T-helper 1 cell (primary cell): ENCODE measurements at places on chromosomes 4 and X.

GRCh38 chrX:150370589-150371312 is 7.6 kb downstream of the MAMLD1 start:
- DNase-seq, result no peak

- no peak for DNase-seq
These were observed 44.8 kb upstream of the FAM156A start for GRCh38 chrX:53003111-53003510.

DNA sequence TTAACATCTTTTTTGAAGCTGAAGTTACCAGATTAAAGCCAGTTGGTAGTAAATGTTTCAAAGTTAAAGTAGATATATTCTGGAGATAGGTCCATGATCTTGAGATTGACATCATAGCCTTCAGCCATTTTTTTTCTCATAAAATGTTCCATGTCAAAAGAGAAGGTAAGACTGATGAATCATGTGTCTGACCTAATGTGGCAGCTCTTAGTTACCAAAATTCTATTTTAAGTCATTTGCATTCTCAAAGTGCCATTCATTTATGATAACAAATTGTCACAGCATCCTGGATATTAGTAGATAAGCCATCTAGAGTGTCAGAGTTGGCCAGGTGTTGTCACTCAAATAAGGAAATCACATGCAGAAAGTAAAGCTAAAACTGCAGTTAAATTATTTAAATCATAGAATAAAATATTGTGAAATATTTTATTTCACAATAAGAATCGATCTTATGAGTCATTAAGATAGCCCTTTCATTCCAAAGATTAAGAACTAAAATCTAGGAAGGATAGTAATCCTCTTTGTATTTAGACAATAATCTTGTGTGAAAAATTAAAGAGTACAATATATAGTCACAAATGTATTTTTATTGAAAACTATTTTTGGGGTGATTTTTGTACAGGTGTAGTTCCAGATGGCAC is 65.7 kb upstream of the ADAD1 start:
- no peak for DNase-seq

DNA sequence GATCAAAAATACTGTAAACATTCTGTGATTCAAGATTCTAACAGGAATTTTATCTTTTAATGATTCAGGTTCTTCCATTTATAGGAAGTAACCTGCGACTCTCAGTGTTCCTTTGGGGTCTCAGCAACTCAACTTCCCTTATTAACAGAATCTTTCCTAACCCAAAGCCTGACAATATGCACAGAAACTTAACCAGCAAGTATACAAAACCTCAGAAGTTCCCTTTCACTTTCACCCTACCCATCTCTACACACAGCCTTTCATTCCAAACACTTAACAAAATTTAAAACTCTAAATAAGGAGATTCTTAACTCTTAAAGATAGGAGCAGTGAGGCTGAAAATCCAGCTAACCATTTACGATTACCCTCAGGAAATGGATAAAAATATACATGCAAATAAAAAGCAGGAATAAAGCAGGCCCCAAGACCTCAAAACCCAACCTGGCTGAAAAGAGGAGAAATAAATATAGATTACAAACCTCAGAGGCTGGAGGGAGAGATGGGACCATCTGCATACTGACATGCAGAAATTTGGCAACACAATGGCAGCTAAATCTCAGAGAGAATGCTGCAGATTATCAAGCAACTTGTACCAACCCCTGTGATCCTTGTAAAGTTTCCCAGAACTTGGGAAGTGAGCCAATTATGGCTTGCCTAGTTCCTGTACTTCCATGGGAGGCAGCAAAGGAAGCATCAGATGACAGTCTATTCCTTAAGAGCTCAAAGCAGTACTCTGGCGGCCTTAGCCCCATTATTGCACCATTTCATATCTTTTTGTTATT is 101.0 kb downstream of the ATP11C start:
- no peak for DNase-seq

DNA sequence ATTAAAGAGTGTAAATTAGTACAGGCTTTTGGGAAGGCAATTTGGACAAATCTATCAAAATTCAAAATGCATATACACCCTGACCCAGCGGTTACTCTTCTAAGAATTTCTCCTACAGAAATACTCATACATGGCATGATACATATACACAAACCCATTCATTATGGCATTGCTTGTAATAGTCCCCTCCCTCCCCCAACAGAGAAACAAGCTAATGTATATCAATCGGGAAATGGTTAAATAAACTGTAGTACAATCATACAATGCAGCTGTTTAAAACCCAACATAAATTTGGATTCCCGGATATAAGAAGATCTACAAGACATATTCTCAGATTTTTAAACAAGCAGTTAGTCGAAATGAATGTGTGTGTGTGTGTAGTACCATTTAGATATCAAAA is 808 bp downstream of the HUWE1 start:
- no peak for DNase-seq

DNA sequence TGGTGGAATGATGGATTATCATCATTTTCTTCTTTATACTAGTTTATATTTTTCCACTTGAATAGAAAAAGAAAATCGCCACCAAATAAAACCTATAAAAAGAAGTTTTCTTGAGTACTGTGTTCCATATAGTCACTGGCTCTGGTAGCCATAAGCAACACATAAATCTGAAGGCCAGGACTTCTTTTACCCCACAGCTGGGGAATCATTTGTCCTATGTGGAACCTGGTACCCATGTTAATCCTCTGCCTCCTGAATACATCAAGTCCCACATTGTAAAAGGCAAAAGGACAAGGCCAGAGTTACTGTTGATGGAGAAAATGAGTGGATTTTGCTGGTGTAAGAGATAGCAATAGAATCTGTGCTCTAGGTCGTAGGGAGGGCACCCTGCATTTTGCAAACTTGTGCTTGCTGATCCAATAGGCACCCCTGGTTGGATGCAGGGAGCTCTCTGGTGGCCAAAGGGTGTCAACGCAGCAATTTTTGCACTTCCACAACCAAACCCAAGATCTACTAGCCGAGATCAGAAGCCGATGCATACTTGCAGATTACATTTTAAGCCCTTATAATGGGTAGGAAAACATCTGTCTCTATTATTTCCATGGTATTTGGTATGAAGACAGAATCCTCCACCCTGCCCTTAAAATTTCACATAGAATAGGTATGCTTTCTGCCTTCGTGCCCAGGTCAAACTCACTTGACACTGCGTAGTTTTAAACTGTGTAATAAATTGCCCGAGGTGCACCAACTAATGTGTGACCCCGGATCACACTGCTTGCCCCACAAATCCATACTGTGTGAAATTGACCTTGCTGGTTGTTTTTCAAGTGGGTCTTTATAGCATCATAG is 146.2 kb upstream of the SCML1 start:
- no peak for DNase-seq
